Mucosa of descending colon (tissue), 3 donors: ENCODE measurements at places on chromosomes 5 and 9. TPM values are rescaled to one million over a fixed set of nuclear protein-coding genes. Genes with fewer than 3 reads are reported as not detected.

Gene CACFD1
- total RNA-seq = 84.2 TPM

Gene OR1J1
- not detected for total RNA-seq

Gene UNC13B
- 68.2 TPM for total RNA-seq

Gene ORM2
- total RNA-seq = not detected

Gene TGFBR1
- 23.7 TPM for total RNA-seq

Gene PRDM9
- total RNA-seq = not detected

Gene ACOT12
- not detected for total RNA-seq

Gene FIBCD1
- total RNA-seq = 2.6 TPM
